RPMI7951 (cell line): ENCODE measurements at places on chromosomes 16 and 17. TPM values are rescaled to one million over a fixed set of nuclear protein-coding genes. Genes with fewer than 3 reads are reported as not detected.

- DNase-seq: no peak
These were observed 73.0 kb downstream of the SEC14L1 start for GRCh38 chr17:77213778-77214132.

GRCh38 chr17:31686495-31686894 is 172.5 kb downstream of the COPRS start:
- DNase-seq: no peak

DNA sequence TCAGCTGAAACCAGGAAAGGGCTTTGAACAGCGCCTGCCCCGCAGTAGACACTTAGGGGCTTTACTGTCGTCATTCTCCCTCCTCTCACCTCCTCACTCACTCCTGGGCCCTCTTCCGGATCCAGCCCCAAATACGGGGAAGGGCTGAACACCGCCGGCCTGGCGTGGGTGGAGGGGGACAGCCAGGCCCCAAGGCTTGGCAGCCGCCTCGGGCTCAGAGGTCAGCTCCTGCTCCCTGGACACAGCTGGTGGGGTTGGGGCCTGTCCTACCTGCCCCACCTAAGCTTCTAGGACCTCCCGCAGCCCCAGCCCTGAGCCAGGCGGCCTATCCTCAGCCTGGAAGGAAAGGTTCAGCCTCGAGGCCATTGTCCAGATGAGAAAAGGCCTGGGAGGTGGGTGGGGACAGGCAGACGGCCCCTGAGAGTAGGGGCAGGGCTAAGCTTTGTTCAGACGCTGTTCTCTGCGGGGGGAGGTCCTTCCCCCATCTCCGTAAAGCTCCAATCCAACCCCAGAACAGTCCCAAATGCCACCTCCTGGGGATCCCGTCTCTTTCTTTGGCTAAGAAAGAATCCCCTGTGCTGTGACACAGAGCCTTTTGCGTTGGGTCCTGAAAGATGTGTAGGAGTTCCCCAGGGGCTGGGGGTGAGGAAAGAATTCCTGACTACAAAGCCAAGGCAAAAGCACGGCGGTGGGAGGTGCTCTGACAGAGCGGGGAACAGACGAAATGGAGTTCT is 881 bp upstream of the LLGL1 start:
- DNase-seq: no peak

- no peak for DNase-seq
These were observed 41.8 kb upstream of the SLC12A3 start for GRCh38 chr16:56823081-56823733.

Gene SMPD3
- total RNA-seq: 0.12 TPM in 1 of 2 replicates, not detected in the other
